H1 (cell line): ENCODE measurements at places on chromosomes 12 and 14.
A peak's percentile ranks its signal among the peaks of the same experiment; 100 is the strongest.

DNA sequence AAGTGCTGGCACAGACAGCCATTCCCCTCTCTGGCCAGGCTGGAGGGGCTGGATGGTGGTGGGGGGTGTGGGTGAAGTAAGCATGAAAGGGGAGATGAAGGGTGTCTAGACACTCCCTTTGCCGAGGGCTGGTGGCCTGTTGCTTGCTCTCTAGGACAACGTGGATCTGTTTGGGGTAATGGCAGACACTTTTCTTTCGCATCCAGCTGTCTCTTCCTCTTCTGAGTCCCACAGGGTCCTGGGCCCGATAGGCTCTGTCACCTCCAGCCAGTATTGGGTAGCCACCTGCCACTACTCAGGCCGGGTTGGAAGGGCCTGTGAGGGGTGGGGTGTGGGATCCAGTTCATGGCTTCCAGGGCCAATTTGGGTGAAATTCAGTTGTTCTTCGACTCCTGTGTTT lies 218.1 kb downstream of the CACNA1C start:
- peaks cover 10% of the 10 kb centered on the region for H3K4me1 ChIP-seq
- no peak overlapping the region for H3K27ac ChIP-seq
- no peak for DNase-seq
- no peaks in the 10 kb centered on the region for H3K27me3 ChIP-seq
- H3K4me3 ChIP-seq: no peak overlapping the region

- no peaks in the 10 kb centered on the region for H3K27me3 ChIP-seq
- H3K4me1 ChIP-seq: no peaks in the 10 kb centered on the region
- no peak overlapping the region for H3K27ac ChIP-seq
- H3K4me3 ChIP-seq: no peak overlapping the region
- no peak for DNase-seq
Observed at GRCh38 chr12:57465030-57465746, 5.6 kb downstream of the GLI1 start.

- H3K36me3 ChIP-seq: no peaks in the 10 kb centered on the region
- no peaks in the 10 kb centered on the region for H3K4me1 ChIP-seq
- H3K4me3 ChIP-seq: peak overlapping the region; percentile 47
- H3K27ac ChIP-seq: no peak overlapping the region
Observed at GRCh38 chr12:53750812-53751335, 905 bp downstream of the CISTR start.

- no peaks in the 10 kb centered on the region for H3K36me3 ChIP-seq
- no peak overlapping the region for H3K27ac ChIP-seq
- H3K4me3 ChIP-seq: no peak overlapping the region
- no peaks in the 10 kb centered on the region for H3K27me3 ChIP-seq
Observed at GRCh38 chr14:88225721-88226120, 97.3 kb downstream of the KCNK10 start.

DNA sequence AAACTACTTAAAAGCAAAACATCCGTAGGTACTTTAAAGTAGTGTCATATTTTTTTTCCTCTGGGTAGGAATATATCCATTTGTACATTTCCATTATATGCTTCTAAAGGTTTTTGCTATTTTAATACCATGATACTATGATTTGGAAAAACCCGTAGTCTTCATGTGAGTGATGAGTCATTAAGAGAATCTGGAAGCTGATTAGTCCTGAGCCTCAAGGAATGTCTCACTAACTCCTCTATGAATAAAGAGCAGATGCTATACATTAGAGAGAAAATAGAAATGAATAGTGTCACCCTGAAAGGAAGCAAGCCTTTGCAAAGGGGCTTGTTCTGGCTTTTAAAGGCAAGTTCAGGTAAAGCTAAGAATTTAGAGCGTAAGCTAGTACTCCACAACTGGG lies 432.1 kb downstream of the CCDC91 start:
- H3K27ac ChIP-seq: no peak overlapping the region
- no peak for DNase-seq
- no peaks in the 10 kb centered on the region for H3K27me3 ChIP-seq
- no peaks in the 10 kb centered on the region for H3K4me1 ChIP-seq
- no peak overlapping the region for H3K4me3 ChIP-seq

- H3K27me3 ChIP-seq: peaks cover 95% of the 10 kb centered on the region
- H3K4me1 ChIP-seq: no peaks in the 10 kb centered on the region; the same call in 1 of the 2 replicates
- no peak for DNase-seq
Observed at GRCh38 chr12:54038871-54039414, 6.1 kb downstream of the HOXC5 start.

DNA sequence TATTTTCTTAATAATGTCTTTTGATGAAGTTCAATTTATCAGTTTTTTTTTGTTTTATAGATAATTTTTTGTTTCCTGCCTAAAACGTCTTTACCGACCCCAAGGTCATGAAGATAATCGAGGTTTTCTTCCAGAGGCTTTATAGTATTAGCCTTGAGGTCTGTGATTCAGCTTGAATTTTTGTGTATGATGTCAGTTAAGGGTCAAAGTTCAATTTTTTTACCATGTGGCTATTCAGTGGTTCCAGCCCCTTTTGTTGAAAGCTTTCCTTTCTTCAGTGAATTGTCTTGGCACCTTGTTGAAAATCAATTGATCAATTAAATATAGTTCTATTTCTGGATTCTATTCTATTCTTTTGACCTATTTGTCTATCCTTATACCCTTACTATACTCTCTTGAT lies 3.2 kb upstream of the MGST1 start:
- no peak overlapping the region for H3K27ac ChIP-seq
- no peak for DNase-seq
- no peaks in the 10 kb centered on the region for H3K27me3 ChIP-seq
- H3K4me1 ChIP-seq: peaks cover 2% of the 10 kb centered on the region
- H3K4me3 ChIP-seq: no peak overlapping the region
- H3K36me3 ChIP-seq: no peaks in the 10 kb centered on the region

DNA sequence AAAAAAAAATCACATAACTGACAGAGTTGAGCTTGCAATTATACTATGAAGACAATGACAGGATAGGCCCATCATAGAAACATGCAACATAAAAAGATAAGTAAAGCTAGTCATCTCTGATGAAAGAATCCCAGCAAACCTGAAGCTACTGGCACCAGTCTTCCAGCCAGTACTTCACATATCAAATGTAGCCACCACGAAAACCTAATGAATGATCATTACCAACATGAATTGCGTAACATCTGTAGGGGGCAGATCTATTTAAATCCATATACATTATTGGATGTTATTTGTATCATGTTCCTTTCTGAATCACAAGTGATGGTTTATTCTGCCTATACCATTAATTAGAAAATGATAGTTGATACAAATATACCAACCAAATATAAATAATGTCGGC lies 73.9 kb downstream of the BCAT1 start:
- H3K4me1 ChIP-seq: no peaks in the 10 kb centered on the region
- H3K36me3 ChIP-seq: peaks cover 12% of the 10 kb centered on the region
- no peak for DNase-seq
- H3K4me3 ChIP-seq: no peak overlapping the region

DNA sequence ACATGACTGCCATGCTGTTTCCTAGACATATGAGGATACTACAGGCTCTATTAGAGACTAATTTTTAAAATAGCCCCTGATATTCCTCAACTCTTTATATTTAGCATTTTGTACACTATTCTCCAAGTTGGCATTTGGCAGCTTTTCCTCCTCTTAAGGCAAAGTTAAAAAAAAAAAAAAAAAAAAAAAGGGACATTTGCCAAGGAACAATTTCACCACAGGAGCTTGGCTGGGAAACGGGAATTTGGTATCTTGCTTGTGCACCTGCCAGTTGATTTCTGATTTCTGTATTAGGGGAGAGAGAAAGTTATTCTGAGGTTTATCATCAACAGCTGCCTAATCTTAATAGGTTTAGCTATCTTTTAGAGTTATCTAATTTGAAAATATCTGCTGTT lies 87.2 kb downstream of the CAND1 start:
- no peaks in the 10 kb centered on the region for H3K27me3 ChIP-seq
- no peak for DNase-seq
- no peaks in the 10 kb centered on the region for H3K4me1 ChIP-seq
- H3K4me3 ChIP-seq: no peak overlapping the region
- H3K36me3 ChIP-seq: no peaks in the 10 kb centered on the region

- no peaks in the 10 kb centered on the region for H3K36me3 ChIP-seq
- H3K4me3 ChIP-seq: no peak overlapping the region
- no peaks in the 10 kb centered on the region for H3K4me1 ChIP-seq
- no peaks in the 10 kb centered on the region for H3K27me3 ChIP-seq
- DNase-seq: no peak
- no peak overlapping the region for H3K27ac ChIP-seq
Observed at GRCh38 chr12:50932787-50933280, 19.5 kb upstream of the HIGD1C start.

- H3K36me3 ChIP-seq: peaks cover 3% of the 10 kb centered on the region; the same call in 1 of the 2 replicates
- H3K4me3 ChIP-seq: no peak overlapping the region
- H3K27ac ChIP-seq: no peak overlapping the region
- no peaks in the 10 kb centered on the region for H3K27me3 ChIP-seq
- H3K4me1 ChIP-seq: no peaks in the 10 kb centered on the region
- DNase-seq: no peak
Observed at GRCh38 chr14:45091710-45092109, 7.8 kb downstream of the PRPF39 start.

DNA sequence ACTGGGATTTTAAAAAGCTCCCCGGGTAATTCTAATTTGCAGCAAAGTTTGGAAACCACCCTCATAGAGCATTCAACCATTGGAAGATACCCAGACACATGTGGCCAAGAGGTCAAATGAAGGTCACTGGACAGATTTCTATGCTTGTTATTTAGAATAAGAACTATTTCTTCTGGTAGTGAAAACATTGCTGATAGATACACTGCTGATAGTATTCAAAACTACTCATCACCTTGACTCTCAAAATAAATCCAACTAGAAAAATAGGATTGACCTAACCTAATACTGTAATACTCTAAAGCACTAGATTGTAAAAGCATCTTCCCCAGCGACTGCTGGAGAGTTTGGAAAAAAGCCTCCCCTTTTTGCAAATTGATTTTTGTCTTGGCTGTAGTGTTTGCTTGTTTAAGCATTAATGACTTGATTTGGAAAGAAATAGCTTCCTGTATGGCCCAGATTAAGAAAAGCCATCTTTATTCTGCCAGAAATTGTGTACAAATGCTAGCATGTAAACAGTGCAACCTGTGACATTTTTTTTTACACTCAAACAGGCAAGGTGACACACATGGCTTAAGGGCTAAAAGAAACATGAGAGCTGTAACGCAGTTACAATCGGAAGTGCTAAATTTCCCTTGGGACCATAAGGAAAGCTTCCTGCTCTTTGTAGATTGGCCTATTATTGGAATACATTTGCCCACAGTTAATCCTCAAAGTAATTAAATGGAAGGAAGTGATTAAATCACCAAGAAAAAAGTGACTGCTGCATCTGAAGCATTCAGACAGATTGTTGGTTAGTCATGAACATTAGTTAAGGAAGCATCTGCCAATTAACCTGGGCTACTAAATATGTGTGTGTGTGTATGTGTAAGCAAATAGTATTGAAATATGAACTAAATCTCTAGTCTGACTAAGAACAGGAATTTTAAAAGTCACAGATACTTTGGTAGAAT lies 356.5 kb upstream of the ATP2B1 start:
- no peak overlapping the region for H3K27ac ChIP-seq
- H3K4me3 ChIP-seq: no peak overlapping the region
- H3K4me1 ChIP-seq: no peaks in the 10 kb centered on the region
- no peaks in the 10 kb centered on the region for H3K27me3 ChIP-seq

GRCh38 chr14:21498540-21499526 lies 12.3 kb downstream of the METTL3 start:
- H3K27ac ChIP-seq: peak overlapping the region; percentile 55; the same call in 1 of the 2 replicates
- H3K27me3 ChIP-seq: no peaks in the 10 kb centered on the region
- H3K4me1 ChIP-seq: no peaks in the 10 kb centered on the region
- H3K36me3 ChIP-seq: peaks cover 89% of the 10 kb centered on the region
- no peak overlapping the region for H3K4me3 ChIP-seq
- DNase-seq: no peak

GRCh38 chr12:2118061-2118460 lies 65.3 kb downstream of the CACNA1C start:
- no peak for DNase-seq
- H3K27ac ChIP-seq: no peak overlapping the region
- H3K27me3 ChIP-seq: no peaks in the 10 kb centered on the region
- H3K4me3 ChIP-seq: no peak overlapping the region

GRCh38 chr14:22882529-22883172 lies 371 bp upstream of the REM2 start:
- peak; percentile 64 for DNase-seq
- peaks cover 17% of the 10 kb centered on the region for H3K27me3 ChIP-seq
- H3K4me3 ChIP-seq: peak overlapping the region; percentile 14; the same call in 1 of the 2 replicates

DNA sequence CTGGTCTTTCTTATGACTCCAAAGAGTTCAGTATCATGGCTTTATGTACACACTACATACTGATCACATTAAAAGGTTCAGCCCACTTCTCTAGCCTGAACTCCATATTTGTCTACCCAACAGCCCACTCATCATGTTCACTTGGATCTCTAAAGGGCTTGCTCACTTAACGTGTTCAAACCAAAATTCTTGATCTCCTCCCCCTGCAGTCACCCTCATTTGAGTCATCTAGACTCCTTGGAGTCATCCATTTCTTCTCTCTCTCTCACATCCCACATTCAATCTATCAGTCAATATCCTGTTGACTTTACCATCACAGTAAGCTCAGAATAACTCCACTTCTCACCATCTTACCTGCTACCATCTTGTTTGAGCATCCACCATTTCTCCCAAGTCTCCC lies 148.4 kb upstream of the ARID2 start:
- H3K27ac ChIP-seq: no peak overlapping the region
- no peaks in the 10 kb centered on the region for H3K36me3 ChIP-seq
- no peaks in the 10 kb centered on the region for H3K27me3 ChIP-seq

- no peaks in the 10 kb centered on the region for H3K27me3 ChIP-seq
- H3K36me3 ChIP-seq: no peaks in the 10 kb centered on the region
- no peak for DNase-seq
- H3K27ac ChIP-seq: no peak overlapping the region
Observed at GRCh38 chr14:95286645-95287044, 33.1 kb downstream of the CLMN start.

GRCh38 chr12:12017798-12018197 lies 52.9 kb upstream of the BCL2L14 start:
- H3K27me3 ChIP-seq: no peaks in the 10 kb centered on the region; the same call in 1 of the 2 replicates
- H3K27ac ChIP-seq: no peak overlapping the region
- H3K4me1 ChIP-seq: no peaks in the 10 kb centered on the region
- no peaks in the 10 kb centered on the region for H3K36me3 ChIP-seq
- no peak overlapping the region for H3K4me3 ChIP-seq

GRCh38 chr12:29438752-29439408 lies 57.9 kb upstream of the ERGIC2 start:
- H3K4me3 ChIP-seq: no peak overlapping the region
- no peaks in the 10 kb centered on the region for H3K4me1 ChIP-seq
- no peak for DNase-seq
- H3K27ac ChIP-seq: no peak overlapping the region
